ENCODE measurements at places on chromosomes 3 and 15.
A peak's percentile ranks its signal among the peaks of the same experiment; 100 is the strongest.

GRCh38 chr3:117454254-117454653 is 744.7 kb downstream of the TUSC7 start:
- DNase-seq, result no peak

DNA sequence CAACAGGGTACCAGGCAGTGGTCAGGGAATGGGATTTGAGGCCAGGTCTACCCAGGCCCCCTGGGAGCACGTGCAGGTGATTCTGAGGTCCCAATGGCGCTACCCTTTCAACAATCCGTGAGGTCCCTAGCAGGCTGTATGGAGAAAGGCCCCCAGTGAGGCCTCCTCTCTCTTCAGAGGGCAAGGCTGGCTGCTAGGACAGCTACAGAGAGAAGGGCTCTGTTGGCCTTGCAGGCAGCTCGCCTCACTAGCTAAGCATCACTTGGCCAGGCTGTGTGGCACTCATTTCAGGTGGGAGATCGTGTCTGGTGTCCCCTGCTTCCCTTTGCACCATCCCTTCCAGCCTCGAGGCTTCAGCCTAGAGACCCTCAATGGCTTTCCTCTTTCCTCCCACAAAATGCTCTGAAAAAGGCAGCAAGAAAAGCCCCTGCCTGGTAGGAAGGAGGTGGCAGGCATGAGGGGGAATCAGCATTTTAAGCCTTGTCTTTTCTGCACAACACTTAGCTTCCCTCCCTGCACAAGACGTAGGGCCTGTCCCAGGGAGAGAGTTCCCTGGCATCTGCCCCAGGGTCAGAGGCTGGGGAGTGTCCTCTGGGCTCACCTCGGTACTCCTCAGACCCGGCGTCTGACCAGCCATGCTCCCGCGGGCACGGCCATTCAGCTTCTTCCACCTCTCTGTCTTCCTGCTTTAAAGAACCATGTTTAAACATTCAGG is 111.8 kb downstream of the ASB7 start:
- no peak for DNase-seq

DNA sequence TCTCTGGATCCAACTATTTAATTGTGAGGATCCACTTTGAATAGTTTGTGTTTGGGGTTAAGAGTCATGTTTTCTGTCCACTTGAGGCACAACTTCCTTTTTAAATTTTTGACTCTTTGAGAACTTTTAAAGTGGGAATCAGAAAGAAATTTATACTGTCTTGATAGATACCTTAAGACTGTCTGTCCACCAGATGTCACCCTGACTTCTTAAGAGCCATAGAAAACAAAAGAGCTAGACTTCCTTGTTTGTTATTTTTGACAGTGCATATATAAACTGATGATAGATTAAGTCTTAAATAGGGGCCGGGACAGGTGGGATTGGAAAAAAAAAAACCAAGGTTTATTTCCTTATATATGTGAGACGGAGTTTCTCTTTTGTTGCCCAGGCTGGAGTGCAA is 52.1 kb upstream of the WDR72 start:
- no peak for DNase-seq

- peak; percentile 17 for DNase-seq
Observed at GRCh38 chr15:22224241-22224671, 143.9 kb downstream of the OR4M2 start.

DNA sequence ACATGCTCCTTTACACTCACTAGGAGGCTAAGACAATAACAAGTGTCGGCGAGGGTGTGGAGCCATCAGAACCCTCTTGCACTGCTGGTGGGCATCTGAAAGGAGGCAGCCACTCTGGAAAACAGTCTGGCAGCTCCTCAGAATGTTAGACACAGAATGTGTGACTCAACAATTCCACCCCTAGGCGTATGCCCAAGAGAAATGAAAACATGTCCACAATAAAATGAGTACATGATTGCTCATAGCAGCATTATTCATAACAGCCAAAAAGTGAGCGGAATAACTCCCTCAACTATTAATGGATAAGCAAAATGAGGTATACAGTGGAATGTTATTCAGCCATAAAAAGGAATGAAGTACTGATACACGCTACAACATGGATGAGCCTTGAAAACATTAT is 57.8 kb downstream of the WNT7A start:
- DNase-seq, result peak; percentile 26

DNA sequence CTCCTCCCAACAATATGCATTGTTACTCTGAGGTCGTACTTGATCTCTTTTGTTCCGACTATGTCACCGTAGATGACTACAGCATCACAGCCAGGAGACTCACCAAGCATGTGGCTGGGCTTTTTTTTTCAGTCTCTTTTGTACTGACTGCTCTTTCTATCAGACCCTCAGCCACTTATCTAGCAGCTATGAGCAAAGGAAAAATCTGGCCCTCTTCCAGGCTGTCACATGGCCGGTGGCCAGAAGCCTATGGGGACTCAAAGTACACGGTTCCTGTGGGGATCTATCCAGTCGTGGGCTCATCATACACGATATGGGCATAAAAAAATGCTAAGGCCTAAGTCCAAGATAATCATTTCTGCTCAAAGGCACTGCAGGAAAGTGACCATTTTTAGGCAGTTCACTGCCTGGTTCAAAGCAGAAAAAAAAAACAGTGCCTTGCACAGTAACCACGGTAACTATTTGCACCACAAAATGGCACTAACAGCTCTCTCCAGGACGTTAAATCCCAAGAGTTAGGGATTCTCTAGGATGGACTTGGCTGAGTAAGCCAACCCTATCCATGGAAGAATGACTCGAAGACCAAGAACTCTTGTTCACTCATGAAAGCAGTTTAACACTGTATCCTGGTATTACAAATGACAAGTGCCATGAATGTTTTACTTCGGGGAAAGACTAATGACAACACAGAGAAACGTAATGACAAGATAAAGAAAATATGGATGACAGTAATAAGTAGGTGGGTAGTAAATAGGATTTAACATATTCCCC is 50.3 kb downstream of the SHQ1 start:
- DNase-seq, result no peak

DNA sequence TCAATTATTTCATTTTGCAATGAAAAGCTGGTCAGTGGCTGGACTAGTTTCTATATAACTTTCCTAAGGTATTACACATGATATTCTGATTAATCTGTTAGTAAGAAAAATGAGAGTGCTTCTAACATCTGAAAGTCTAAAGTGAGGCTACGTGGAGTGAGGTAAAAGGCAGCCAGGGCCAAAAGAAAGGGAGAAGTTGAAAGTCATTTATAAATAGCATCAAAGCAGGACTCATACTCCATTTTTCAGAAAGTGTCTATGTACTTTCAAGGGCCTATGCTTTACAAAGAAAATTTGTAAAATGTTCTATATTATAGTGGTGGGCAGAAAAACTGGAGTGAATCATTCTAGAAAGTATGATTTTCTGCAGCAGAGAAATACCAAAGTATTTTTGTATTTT is 80.0 kb downstream of the CSNK1G1 start:
- DNase-seq, result no peak

DNA sequence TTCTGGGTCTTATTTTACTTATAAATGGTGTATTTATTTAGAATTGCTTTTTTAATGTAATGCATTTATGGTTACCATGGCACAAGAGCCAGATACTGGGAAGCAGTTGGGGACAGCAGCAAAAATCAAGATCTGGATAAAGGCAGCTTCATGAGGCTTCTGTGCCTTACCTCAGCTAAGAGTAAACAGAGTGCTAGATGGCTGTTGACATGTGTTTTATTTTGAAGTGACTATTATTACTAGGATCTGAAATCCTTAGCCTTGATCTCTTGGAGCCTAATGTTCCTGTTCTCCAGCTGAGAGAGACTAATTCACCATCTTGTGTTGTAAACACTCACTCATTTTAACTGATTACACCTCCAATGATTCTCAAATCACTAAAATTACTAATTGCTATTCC is 317.8 kb downstream of the LPP start:
- no peak for DNase-seq

GRCh38 chr3:15436246-15436645 is 8.8 kb downstream of the EAF1 start:
- DNase-seq, result no peak

DNA sequence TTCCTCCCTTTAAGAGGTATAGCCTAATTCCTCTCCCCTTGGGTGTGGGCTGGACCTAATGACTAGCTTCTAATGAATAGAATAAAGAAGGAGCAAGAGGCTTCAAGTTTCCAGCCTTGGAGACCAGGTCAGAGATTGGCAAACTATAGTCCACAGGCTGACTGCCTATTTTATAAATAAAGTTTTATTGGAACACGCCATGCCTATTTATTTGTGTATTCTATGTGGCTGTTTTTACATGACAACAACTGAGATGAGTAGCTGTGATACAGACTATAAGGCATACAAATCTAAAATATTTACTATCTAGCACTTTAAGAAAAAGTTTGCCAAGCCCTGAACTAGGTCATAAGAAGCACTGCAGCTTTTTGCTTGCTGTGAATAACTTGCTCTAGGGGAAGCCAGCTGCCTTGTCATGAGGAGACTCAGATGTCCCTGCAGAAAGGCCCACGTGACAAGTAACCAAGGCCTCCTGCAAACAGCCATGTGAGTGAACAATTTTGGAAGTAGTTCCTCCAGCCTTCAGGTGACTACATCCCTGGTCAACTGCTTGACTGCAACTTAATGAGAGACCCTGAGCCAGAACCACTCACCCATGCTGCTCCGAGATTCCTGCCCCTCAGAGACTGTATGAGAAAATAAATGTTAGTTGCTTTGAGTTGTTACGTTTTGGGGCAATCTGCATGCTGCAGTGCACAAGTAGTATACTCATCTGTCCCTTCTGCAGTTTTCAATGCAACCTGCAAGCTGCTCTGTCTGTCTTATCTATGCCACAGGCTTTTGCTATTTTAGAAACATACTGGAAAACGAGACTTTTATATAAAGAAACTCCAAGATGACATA is 21.1 kb upstream of the MAP3K13 start:
- no peak for DNase-seq

DNA sequence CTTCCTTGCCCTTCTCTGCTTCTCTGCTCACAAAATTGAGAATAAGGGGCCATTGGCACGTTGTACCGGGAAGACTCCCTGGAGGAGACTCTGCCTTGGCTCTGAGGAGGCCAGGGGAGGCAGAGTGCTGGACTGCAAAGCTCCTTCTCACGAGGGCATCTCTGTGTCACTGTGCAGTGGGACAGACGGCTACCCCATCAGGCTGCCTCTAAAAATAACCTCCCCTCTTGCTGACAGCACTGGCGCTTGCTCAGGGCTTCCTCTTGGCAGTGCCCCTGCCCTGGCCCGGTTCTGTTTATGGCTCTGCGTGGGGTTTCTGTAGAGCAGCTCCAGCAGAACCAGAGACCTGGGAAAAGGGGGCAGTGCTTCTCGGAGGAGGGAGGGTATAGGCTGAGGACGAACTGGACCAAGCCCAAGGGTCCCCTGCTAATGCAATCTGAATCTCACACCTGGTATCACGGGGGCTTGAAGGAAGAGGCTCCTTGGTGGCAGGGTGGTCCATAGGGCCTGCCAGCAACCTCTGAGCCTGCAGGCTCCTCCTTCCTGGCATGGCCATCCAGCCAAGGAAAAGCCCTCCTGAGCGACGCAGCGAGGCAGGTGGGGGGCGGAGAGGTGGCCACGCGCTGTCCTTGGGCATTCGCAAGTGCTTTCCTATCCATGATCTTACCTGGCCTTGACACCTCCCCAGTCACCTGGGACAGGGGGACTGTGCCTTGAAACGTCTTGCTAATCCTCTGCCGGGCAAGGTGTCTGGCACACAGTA is 63.3 kb upstream of the TLE3 start:
- no peak for DNase-seq

Data from stimulated activated CD4-positive, alpha-beta T cell treated with anti-CD3 and anti-CD28 coated beads, Interleukin-15, amount 100 ng/mL, for 24 hours (primary cell).